Stimulated activated CD4-positive, alpha-beta T cell treated with anti-CD3 and anti-CD28 coated beads, Interleukin-4, amount 100 ng/mL, for 4 hours (primary cell): ENCODE measurements at places on chromosomes 16 and 17.

DNA sequence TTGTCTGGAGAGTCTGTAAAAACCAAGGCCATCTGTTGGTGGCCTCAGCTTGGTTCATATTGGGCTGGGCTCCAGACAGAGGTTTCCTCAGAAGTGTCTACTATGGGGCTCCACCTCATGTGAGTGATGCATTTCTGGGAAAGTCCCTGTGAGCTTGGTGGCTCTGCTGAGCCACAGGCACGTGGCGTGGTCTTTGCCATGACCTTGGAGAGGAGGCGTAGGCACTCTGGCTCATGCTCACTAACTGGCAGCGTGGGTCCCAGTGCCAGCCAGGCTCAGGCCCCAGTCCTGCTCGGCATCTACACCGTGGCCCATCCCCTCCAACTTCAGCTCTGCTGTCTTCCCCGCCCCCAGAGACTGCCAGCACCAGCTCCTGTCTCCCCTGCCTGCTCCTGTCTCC lies 10.7 kb upstream of the SMTNL2 start:
- peak; percentile 80 for DNase-seq

DNA sequence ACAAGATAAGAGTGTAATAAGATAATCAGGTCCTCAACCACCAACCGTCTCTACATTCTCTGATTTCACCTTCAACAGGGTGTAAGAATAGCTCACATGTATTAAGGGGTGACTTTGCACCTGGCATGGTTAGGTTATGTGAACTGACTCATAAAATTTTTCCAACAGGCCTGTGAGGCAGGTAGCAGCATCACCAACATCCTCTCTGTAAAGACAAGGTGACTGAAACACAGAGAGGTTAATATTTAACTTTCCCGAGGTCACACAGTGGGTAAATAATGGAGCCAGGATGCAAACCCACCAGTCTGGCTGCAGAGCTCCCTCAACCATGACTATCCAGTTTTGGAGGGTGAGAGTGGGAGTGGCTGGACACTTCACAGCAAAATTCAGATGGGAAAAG lies 317.2 kb downstream of the C16orf95 start:
- DNase-seq: no peak

GRCh38 chr16:55645986-55646385 lies 9.8 kb upstream of the SLC6A2 start:
- no peak for DNase-seq

DNA sequence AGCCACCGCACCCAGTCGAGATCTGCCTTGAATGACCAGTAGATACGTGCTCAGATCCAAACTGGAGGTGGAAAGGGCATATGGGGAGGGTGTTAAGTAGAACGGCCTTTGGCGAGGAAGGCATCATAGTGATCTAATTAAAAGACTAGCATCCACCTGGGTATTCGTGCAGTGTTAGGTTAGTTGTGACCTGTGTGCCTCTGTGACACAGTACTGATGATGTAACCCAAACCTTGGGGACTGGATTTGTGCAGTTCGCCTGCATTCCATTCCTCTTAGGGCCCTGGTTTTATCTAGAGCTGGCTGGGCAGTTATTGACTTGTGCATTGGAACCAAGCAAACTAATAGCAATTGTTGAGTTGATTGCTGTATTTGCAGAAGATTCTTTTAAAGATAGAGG lies 47.9 kb downstream of the SNX29 start:
- DNase-seq: no peak

- peak; percentile 77 for DNase-seq
Observed at GRCh38 chr17:80426671-80427326, 11.8 kb downstream of the ENDOV start.

GRCh38 chr17:79608624-79608959 lies 2.3 kb downstream of the RBFOX3 start:
- no peak for DNase-seq

DNA sequence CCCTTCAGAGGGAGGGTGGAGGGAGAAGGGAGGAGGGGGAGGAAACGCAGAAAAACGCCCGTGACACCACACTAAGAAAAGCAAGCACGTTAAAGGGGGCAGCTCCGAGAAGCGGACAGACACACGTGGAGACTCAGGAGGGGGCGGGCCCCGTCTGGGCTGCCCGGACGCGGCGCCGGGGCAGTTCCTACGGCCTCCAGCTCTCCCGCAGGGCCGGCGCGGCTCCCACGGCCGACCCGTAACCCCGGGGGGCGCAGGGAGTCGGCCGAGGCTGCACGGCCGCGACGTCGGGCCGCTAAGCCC lies 362 bp downstream of the KLHDC4 start:
- DNase-seq: peak; percentile 69

DNA sequence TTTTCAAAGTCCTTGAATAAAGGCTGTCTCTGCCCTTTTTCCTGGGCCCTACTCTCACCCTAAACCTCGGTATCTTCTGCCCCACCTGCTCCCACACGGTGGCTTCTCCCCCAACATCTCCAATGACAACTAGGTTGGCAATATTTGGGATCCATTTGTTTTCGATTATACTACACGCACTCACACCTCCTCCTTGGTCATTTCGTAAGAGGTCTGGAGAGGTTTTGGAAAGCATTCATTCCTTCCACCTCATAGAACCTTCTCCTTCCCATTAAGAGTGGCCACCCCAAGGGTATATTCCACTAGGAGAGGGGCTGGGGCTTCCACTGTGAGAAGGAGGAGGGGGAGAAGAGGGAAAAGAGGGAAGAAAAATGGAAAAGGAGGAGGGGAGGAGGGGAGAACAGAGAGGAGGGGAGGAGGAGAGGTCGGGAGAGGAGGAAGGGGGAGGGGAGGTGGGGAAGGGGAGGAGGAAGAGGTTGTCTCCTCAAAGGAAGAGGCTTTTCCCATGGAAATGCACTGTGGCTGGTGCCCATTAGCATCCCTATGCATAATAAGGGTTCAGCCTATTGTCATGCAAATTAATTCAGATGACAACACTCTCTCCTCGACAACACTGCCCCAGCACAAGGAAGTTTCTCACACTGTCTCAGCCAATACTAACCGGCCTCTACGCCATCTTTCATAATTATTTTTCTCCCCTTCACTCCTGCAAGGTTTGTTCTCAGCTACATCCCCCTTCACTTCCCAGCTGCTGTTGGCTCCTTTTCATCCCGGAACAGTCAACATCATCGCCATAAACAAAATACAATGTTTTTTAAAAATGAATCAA lies 30.0 kb downstream of the SOX9 start:
- no peak for DNase-seq

- DNase-seq: no peak
Observed at GRCh38 chr17:7820231-7820630, 13.8 kb upstream of the KDM6B start.

DNA sequence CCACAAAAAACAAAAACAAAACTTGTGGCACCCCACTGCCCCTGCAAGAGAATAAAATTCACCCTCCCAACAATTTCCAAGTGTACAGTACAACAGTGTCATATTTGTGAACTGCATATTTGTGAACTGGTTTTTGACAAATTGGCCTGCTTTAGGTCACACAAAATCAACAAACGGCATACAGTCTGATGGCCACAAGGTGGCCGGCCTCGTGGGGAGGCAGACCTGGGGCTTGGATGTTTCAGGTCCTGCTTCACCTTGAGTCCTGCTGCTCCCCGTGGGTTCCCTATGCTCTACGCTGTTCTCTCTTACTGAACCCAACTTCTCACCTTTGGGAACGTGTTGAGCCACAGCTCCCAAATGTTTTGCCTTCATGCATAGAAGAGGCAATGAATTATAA lies 102.2 kb downstream of the CDK5R1 start:
- DNase-seq: no peak

DNA sequence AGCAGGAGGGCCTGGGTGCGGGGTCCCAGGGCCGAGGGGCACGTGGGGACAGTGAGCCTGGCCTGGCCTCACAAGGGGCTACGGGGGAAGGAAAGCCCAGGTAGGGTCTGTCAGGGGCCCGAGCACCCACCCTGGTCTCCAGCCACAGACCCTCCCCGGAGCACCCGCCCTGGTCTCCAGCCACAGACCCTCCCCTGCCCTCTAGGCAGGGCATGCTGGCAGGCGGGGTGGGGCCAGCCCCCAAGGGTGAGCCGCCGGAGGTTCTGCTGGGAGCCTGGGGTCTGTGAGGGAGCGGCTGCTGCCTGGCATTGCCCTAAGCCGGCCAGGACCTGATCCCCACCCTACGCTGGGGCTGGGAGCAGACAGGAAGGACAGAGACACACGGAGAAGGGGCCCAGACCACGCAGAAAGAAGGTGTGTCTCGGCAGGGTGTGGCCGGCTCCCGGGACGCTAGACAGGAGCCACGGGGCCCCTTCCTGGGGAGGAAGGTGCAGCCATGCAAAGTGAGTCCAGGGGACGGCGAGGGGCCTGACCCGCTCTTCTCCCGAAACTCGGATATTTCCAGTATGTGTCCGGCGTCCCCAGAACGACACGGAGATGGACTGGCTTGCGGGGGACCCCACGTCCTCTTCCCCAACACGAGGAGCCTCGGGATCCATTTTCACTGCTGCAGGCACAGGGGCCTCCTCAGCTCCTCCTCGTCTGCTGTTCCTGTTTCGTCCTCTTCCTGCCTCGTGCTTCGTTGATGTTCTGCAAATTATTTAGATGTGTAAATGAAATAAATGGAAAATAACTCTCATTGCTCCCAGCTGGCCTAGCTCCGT lies 15.5 kb downstream of the UTS2R start:
- DNase-seq: no peak

GRCh38 chr16:280991-281659 lies 734 bp downstream of the ARHGDIG start:
- DNase-seq: no peak

DNA sequence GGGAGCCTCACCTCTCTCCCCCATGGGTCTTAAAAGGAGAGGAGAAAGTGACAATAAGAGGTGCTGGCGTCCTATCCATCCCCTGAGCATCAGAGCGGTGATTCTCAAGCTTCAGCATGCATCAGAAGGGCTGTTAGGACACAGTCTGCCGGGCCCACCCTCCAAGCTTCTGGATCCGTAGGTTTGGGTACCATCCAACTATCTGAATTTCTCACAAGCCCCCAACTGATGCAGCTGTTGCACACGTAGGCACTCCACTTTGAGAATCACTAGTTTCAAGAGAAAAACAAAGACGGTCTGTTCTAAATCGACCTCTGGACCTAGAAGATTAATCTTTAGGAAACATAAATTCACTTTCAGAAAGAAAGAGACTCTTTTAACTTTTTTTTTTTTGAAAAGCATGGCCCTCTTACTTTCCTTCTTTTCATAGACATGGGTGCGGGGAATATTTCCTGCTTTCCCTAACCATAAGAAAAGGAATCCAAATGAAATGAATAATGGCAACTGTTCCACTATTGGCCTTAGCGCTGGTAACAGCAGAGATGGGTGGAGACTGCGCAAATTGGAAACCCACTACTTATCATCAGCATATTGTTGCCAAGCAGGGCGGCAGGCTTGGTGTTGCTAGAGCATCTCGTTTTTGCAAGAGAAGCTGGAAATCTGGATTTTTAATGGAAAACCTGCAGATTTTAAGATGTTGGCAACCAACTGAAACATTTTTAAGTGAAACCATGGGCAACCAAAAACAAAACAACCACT lies 144.4 kb downstream of the GAS7 start:
- no peak for DNase-seq

- DNase-seq: no peak
Observed at GRCh38 chr16:57957673-57958392, 13.1 kb downstream of the CNGB1 start.

DNA sequence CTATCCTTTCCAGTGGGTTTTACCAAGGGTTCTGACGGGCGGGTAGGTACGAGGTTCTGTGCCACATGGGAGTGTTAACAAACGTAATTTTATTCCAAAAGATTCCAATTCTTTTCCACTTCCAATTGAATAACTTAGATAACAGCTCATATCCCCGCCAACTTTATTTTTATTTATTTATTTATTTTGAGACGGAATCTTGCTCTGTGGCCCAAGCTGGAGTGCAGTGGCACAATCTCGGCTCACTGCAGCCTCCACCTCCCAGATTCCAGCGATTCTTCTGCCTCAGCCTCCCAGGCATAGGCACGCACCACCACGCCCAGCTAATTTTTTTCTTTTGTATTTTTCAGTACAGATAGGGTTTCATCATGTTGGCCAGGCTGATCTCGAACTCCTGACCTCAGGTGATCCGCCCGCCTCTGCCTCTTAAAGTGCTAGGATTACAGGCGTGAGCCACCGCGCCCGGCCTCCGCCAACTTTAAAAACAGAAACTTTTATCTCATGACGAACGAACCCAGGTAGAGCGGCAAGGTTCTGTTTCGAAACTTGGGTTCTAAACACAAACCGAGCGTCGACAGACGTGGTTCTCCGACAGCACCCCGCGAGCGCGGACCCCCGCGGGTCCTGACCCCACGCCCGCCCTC lies 613 bp downstream of the ECI1 start:
- peak; percentile 36 for DNase-seq

DNA sequence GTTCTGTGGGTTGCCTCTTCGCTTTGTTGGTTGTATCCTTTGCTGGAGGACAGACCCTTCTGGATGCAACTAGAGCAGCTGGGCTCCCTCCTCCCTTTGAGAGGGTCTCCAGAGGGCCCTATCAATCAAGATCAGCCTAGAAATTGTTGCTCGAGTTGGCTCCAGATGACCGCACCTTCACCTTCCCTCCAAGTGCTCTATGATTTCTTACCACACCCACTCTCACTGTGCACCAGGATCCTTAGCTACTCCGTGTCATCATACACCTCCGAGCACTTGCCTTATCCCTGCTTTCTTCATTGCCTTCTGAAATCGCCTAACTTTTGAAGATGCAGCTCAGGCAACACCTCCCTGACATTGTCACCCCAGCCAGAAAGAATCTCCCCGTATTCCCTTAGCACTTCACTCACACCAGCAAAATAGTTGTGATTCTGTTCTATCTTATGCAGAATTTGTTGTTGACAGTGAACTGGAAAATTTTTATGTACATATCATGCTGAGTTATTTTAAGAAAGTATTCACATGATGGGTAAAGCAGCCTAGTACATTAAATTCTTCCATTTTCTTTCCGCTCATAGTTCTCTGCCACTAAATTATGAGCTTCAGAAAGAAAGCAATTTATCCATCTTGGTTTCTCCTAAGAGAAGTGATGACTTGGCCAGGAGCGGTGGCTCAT lies 52.9 kb downstream of the ABAT start:
- no peak for DNase-seq

- DNase-seq: no peak
Observed at GRCh38 chr17:44829523-44830358, at the start of gene GJC1. GJC1 (minus strand) TSS chr17:44830287; CDS start chr17:44805817, 24,470 bp downstream.

DNA sequence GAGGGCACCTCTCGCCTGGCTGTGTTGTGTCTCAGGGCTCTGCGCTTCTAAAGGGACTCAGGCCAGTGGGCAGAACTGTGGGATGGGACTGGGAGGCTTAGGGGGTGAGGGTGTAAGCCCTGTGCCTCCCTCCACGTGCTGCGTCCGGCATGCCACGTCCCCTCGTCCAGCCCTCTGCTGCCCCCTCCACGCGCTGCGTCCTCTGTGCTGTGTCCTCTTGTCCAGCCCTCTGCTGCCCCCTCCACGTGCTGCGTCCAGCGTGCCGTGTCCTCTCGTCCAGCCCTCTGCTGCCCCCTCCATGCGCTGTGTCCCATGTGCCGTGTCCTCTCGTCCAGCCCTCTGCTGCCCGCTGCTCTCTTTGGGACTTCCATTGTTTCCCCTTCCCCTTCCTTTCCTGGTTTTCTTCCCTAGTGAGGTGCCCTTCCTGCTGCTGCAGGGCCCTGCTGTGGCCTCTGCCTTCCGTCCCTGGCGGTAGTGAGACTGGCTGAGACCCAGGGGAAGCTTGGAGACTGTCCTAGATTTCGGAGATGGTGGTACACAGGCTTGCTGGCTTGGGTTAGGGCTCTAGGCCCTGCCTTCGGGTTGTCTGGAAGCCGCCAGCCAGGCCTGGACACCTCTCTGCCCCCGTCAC lies 6.4 kb upstream of the ZNF750 start:
- no peak for DNase-seq
